ENCODE measurements at places on chromosomes 4 and X.

- DNase-seq = no peak
Observed at GRCh38 chr4:169952236-169953002, 73.8 kb downstream of the MFAP3L start.

GRCh38 chr4:7387925-7388324 is 46.8 kb downstream of the PSAPL1 start:
- DNase-seq = no peak

DNA sequence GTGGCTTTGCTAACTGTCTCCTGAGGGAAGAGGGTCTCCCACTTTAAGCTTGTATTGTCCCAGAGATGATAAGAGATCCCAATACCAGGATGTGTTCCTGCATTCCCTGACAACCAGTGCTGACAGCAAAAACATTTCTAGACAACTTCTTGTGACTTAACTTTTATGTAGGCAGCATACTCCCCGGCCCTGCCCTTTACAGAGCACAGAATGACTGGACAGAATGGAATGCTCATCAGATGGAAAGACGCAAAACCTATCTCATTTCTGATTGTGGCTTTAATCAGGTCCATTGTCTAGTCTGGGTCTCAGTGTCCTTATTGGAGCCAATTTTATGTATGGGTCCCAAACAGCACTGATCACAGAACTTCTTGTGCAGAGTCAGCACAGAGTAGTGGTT is 18.2 kb upstream of the PLAC1 start:
- no peak for DNase-seq

DNA sequence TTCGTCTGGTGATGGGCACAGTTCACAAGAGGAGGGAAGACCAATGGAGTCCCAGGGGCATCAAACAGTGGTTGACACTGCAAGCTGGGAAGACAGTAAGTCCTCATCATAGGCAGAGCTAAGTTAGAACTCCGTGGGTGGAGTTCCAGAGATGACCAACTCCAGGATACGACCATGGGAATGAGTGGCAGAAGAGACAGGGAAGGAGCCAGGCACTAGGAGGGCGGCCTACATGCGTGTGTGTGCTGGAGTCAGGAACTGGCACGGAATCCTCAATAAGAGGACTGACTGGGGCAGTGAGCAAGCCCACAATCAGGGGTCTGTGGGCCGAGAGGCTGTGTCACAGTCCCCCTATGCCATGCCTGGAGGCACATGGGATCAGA is 30.4 kb upstream of the IRAK1 start:
- no peak for DNase-seq

- DNase-seq = no peak
Observed at GRCh38 chrX:121333942-121334341, 286.5 kb downstream of the GLUD2 start.

DNA sequence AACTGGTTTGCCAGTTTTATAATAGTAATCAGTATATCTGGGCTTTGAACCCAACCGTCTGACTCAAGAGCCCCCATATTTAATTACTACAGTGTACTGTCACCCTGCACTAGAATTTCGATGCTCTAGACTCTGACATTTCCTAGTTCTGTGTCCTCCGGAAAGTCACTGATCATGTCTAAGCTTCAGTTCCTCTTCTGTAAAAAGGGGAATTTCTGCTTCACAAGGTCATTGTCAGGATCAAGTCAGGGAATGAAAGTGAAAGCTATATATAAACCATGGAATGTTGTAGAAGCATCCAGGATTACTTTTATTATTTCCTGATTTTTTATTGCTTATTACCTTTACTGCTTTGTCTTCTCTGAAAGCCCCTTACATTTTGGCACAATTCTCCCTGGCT is 4.0 kb upstream of the KCNIP4 start:
- DNase-seq = no peak

DNA sequence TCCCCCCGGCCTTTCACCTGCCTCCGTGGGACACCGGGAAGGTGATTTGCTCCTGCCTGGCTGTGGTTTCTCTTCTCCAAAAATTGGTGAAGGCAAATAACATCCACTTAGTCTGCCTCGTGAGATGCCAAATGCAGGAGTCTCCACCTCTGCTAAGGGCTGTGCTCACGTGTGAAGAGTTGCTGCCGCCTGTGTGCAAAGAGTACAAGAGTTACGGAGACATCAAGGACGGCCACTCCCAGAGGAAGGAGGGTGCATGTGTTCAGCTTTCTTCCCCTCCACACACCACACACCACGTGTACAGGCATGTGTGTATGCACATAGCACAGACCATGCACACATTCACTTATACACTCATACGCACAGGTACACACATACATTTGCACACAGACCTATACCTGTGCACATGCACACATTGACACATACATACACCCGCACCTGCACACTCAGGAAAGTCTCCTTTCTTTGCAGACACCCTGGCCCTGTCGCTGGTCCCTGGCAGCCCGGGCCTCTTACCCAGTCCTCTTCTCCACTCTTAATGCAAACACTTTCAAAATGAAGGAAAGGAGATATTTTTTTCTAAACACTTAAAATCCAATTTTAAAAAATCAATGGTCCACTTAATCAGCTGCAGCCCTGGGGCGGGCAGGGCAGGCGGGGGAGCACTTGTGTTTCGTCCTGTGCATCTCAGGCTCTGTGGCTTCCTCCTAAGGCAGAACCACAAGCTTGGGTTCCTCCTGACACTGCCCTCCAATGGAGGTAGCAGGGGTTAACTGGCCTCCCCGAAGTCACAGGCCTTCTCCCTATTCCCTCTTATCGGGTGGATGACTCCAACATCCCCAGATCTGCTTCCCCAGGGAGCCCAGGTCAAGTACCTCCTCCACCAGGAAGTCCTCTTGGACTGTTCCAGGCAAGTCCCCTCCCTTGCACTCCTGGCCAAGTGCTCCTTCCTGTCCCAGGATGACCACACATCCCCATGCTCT is 103.0 kb downstream of the CPZ start:
- DNase-seq = no peak

DNA sequence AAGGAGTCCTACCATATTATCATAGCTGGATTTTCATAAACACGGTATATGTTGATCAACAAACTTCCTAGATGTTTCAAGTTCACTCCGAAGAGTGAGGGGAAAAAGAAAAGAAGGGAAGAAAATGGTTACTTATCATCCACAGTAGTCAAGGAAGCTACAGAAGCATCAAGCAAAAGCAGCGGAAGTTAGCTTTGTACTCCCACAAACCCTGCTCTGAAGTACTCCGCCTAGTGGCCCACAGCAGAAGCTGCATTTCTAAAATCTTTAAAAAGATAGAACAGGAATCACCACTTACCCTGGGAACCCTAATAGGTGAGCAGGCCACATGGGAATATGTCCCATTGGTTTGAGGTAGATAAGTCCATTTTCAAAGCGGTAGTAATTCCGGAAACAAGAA is 28.5 kb upstream of the FRG1 start:
- DNase-seq = no peak

DNA sequence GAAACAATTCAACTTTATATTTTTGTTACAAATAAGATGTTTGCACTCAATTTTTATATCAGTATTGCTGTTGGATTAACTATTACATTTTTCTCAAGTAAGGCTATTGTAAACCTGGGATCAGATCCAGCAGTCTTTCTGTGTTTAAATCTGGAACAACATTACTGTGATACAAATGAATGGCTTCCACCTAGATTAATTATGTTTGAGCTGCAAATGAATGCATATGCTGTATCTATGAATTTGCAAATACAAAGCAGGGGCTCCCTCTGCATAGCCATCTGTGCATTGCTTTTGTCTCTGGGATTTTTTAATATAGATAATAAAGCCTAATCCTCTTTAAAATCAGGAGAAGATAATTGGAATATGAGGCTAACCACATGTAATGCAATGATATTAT is 69.8 kb upstream of the NEIL3 start:
- DNase-seq = no peak

DNA sequence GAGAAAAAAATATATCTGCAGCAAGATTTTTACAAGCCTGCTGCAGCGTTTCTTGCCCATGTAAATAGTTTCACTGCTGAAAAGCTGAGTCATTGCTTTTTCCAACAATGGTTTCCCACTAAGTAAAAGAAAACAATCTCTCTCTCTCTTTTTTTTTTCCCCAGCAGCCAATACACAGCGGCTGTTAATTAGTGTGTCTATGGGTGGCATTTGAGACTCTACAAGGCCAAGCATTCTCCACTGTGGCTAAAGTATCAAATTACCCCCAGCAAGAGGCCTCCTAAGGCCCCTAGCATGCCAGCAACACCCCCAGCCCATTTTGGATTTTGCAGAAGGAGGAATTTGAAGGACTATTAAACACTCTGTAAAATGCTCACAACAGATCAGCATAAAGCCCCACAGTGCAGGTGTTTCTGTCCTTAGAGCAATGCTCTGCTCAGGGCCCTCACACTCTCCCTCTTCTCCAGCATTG is 837.4 kb downstream of the TRIML1 start:
- DNase-seq = no peak

- DNase-seq = no peak
Observed at GRCh38 chrX:115487608-115488007, 73.4 kb upstream of the PLS3 start.

- DNase-seq = peak; percentile 9
Observed at GRCh38 chrX:110004215-110004614, 1.3 kb downstream of the TMEM164 start.

DNA sequence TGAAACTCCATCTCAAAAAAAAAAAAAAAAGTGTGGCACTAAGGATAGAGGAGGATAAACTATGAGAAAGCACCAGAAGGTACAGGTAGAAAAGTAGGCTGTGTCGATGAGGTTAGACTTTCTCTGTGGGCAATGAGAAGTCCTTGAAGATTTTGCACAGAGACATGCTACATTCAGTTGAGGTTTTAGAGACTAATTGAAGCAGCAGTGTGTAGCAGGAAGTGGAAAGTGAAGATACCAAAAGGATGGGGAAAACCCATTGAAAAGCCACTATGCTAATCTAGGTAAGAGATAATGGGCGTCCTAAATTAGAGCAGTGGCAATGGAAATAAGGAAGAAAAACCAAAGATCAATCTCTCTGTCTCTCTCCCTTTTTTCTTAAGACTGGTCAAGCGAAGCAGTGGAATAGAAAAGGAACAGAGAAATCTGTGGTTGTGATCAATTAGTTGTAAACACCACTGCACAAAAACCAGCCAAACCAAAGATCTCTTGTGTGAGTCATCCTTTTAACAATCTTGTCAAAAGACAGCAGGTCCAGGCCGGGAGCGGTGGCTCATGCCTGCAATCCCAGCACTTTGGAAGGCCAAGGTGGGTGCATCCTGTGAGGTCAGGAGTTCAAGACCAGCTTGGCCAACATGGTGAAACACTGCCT is 3.5 kb downstream of the SPINK2 start:
- no peak for DNase-seq

DNA sequence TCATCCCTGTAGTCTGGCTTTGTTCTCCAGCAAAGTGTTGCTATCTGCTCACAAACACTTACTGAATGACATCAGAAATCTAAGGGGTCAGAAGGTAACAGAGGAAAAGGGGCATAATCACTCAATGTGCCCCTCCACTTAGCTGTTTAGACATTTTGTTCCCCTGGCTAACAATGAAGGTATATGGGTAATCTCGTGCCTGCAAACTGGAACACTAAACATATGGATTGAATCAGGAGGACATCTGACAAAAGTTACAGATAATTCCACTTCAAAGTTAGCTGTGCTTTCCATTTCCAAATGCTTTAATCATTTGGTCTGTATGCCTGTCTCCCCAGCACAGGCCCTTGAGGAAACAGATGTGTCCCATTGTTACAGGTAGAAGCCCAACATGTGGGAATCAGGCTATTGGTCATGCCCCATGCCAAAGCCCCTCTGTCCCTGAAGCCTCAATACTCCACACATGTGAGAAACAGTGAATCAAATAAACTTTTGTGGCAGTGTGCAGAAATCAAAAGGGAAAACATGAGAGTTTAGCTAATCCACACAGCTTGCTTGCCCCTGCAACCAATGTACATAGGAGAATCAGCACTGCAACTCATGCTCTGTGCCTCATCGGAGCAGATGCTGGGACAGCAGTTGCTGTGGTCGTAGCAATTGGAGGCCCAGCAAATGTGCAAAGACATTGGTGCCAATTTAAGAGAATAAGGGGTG is 111.7 kb downstream of the RNF150 start:
- DNase-seq = no peak

DNA sequence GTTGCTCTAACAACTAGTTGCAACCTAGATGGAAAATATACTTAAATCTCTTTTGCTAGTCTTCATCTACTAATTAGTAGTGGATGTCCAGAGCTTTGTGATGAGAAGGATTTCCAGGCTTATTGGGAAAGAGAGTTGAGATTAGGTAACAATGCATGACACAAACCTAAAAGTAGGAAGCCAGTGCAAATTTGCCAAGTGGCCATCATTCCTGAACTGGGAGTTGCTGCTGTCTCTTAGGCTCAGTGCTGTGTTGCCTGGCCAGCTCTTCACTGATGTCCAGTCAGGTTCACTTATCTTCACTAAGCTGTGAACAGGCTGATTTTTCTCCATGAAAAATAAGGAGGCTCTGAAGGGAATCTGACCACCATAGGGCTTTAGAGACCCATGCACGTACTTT is 105.6 kb upstream of the AMOT start:
- no peak for DNase-seq

DNA sequence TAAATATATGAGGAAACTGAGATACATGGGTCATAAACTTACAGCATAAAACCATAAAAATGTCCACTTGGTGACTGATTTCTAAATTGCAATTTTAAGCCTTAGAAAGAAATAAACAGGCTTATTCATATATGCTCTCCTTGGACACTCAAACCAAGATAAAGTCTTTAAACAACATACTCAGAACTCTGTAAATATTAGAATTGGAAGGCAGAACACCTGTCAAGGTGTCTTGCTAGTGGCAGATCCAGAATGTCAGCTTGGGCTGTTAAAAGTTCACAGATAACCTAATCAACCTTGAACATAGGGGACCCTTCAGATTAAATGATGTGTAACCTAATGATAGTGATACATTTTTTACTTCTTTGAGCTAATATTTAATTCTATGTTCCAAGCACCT is 208.1 kb upstream of the ARSJ start:
- no peak for DNase-seq

DNA sequence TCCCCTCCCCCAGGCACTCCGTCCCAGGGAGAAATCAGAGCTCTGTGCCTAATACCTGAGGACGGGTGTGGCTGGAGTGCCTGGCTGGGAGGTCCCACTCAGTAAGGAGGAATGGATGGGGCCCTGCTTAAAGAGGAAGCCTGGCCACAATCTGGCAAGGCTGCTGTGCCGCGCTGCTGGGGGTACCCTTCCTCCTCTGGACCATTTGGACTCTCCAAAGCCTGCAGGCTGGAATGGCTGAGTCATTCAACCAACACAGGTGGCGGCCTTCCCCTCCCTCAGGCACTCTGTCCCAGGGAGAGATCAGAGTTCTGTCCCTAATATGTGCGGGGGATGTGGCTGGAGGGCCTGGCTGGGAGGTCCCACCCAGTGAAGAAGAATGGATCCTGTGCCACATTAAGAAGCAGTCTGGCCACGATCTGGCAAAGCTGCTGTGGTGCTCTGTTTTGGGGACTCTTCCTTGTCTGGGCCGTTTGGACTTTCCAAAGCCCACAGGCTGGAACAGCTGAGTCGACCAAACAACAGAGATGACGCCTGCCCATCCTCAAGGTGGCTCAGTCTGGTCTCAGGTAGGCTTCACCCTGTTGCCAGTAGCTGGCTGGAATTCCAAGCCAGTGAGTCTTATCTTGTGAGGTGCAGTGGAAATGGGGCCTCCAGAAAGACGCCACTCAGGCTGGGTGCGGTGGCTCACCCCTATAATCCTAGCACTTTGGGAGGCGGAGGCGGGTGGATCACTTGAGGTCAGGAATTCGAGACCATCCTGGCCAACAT is 127.3 kb upstream of the HUWE1 start:
- no peak for DNase-seq

- DNase-seq = no peak
Observed at GRCh38 chrX:72020788-72021187, 110.1 kb downstream of the NHSL2 start.

- no peak for DNase-seq
Observed at GRCh38 chr4:89492581-89493071, 185.0 kb upstream of the GPRIN3 start.

Measured in HepG2 (cell line).